ENCODE measurements at places on chromosomes 2 and 18.

DNA sequence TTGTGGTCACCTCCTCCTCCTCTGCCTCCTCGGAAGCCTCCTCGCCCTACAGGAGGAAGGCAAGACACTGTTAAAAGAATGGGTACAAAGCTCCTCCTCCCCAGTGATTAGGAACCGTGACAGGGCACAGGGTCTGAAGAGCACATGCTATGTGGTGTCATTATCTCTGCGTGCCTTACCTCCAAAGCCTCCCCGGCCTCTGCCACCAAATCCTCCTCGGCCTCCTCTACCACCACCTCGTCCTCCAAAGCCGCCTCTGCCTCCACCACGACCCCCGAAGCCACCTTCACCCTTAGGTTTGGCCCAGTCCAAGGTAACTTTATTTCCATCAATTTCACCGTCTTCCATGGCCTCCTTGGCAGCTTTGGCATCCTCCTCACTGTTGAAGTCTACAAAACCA, 9.1 kb downstream of the NCL start:
- H3K36me3 ChIP-seq = peaks cover 63% of the 10 kb centered on the region
- H3K27ac ChIP-seq = no peak overlapping the region

DNA sequence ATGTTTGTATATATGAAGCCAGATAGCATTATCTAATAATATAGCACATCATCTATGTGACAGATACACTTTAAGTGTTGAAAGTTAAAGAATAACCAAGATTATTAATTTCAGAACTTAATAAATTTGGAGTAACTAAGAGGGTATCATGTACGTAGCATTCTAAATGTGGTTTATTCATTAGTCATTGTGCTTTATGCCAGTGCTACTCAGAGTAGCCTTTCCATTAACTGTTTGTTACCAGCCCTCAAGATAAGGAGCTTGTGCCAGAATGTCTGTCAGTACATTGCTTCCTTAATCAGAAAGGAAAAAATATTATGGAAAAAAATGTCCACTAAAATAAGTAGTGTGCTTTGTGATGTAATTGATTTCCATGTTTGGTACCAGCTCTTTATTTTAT, 94.9 kb upstream of the TWSG1 start:
- H3K27ac ChIP-seq = no peak overlapping the region
- no peak for DNase-seq
- no peaks in the 10 kb centered on the region for H3K4me1 ChIP-seq
- H3K36me3 ChIP-seq = peaks cover under 1% of the 10 kb centered on the region
- no peak overlapping the region for H3K4me3 ChIP-seq

- H3K27ac ChIP-seq = no peak overlapping the region
- no peaks in the 10 kb centered on the region for H3K4me1 ChIP-seq
- H3K27me3 ChIP-seq = no peaks in the 10 kb centered on the region
- H3K4me3 ChIP-seq = no peak overlapping the region
Measured at GRCh38 chr2:11310212-11310611, 34.2 kb downstream of the ROCK2 start.

DNA sequence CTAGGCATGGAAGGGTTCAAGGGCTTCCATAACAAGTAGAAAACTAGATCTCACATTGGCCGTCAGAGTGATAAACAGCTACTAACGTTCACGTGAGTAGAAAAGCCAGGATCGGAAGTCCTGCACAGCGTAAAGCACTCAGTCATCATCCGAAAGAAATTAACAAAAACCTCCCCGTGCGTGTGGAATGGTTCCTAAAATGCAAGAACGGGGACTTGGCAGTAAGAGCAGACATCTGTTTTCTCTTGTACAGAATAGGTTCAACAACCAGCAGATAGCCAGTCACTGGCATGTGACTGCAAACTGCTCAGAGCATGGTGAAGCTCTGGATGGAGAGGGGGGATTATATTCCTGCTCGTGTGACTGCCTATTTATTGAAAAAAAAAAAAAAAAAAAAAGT, 106.9 kb upstream of the ITGB6 start:
- no peaks in the 10 kb centered on the region for H3K27me3 ChIP-seq
- no peaks in the 10 kb centered on the region for H3K4me1 ChIP-seq
- no peak overlapping the region for H3K4me3 ChIP-seq
- no peak overlapping the region for H3K27ac ChIP-seq

- DNase-seq = no peak
- H3K36me3 ChIP-seq = peaks cover 8% of the 10 kb centered on the region
- no peaks in the 10 kb centered on the region for H3K27me3 ChIP-seq
- H3K27ac ChIP-seq = no peak overlapping the region
Measured at GRCh38 chr2:216044883-216045486, 31.6 kb upstream of the MREG start.

DNA sequence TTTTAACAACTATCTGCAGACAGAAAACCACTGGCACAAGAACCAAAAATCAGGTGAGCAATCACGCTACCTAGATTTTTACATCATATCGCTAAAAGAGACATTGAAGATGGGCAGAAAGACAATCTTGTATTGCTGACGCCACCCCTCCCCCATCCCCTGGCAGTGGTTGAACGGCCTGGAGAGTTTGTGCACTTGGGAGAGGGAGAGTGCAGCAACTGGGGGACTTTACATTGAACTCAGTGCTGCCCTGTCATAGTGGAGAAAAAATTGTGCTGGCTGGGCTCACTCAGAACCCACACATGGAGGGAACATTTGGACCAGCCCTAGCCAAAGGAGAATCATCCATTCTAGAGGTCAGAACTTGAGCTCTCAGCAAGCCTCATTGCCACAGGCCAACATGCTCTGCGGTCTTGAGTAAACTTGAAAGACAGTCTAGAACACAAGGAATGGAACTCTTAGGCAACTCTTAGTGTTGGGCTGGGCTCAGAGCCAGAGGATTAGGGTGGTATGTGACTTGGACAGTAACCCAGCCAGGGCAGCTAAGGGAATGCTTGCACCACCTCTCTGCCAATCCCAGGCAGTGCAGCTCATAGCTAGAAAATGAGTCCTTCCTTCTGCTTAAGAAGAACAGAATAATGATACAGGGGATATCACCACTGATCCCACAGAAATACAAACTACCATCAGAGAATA, 220.0 kb upstream of the CYP26B1 start:
- H3K4me3 ChIP-seq = no peak overlapping the region
- H3K36me3 ChIP-seq = no peaks in the 10 kb centered on the region
- H3K27ac ChIP-seq = no peak overlapping the region
- no peaks in the 10 kb centered on the region for H3K4me1 ChIP-seq

GRCh38 chr18:70380915-70381896, 92.4 kb downstream of the SOCS6 start:
- H3K27me3 ChIP-seq = no peaks in the 10 kb centered on the region
- no peak overlapping the region for H3K27ac ChIP-seq
- H3K4me3 ChIP-seq = no peak overlapping the region
- peak; percentile 53 for DNase-seq
- H3K36me3 ChIP-seq = no peaks in the 10 kb centered on the region

DNA sequence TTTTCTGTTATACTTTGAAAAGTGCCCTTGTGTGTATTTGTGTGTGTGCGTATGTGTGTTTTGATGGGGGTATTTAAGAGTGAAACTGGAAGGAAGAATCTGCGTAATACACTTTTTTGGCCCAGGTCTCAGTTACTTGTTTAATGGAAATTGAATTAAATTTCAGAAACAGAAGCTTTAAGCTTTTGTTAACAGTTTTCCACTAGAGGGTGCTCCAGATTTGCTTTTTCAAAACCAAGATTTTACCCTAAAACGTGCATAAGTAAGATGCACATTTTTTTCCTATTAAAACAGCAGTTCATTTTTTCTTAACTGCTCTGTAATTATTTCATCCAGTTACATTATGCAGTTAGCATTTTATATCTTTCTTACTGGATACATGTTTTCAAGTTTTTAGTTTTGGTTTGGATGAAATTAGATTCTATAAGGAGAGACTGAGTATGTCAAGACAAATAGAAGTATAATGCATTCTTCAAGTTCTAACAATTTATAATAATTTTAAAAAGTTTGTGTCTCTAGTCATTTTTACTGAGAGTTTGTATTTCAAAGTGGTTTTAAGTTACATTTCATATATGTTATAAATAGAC, 97.2 kb downstream of the PIK3C3 start:
- no peaks in the 10 kb centered on the region for H3K27me3 ChIP-seq
- H3K36me3 ChIP-seq = peaks cover 5% of the 10 kb centered on the region
- no peak overlapping the region for H3K4me3 ChIP-seq

DNA sequence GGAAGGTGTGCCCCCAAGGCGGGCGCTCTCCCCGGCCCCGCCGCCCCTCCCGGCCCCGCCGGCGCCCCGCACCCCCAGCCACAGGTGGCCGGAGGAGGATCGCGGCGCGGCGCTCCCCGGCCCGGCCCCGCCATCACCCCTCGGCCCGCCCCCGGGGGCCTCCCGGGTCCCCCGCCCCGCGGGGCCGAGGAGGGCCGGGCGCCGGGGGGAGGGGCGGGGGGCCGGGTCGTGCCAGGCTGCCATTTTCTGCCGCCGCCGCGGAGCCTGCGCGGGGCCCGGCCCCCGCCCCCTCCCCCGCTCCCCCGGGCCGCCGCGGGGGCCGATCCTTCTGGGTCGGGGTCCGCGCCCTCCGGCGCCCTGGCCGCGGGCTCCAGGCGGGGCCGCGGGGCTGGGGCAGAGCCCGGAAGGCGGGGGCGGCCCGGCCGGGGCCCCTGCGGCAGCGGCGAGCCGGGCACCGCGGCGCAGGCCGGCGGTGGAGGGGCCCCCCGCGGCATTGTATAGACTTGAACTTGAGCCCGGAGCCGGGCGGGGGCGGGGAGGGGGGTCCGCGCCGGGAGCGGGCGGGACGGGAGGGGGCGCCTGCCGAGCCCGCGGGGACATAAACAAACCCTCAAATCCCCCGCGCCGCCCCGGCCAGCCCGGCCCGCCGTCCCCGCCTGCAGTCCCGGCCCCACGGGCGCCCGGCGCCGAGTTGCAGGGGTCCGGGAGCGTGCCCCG, 556 bp downstream of the DNMT3A start:
- H3K27ac ChIP-seq = no peak overlapping the region
- DNase-seq = peak; percentile 80
- no peaks in the 10 kb centered on the region for H3K27me3 ChIP-seq
- peaks cover 53% of the 10 kb centered on the region for H3K4me1 ChIP-seq
- no peak overlapping the region for H3K4me3 ChIP-seq
- H3K36me3 ChIP-seq = peaks cover 28% of the 10 kb centered on the region

- no peaks in the 10 kb centered on the region for H3K27me3 ChIP-seq
- no peak for DNase-seq
- H3K27ac ChIP-seq = no peak overlapping the region
- H3K36me3 ChIP-seq = no peaks in the 10 kb centered on the region
- H3K4me1 ChIP-seq = peaks cover 3% of the 10 kb centered on the region
Measured at GRCh38 chr2:238649936-238650518, 197.9 kb upstream of the TWIST2 start.

DNA sequence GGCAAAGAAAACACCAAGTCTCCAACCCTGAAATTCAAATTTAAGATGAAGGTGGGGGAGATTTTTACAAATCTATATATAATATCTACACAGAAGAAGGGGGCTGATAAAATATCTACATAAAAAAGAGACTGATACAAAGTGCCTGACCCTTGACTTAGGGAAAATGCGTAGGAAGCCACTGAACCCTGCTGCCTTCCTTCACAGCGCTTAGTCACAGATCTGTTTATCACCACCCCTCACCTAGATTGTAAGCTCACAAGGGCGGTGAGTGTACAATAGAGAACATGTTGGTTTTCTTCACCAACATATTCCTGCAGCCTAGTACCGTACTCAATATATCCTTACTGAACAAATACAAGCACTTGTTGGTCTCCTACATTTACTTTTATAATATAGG, 54.3 kb downstream of the NOL10 start:
- DNase-seq = no peak
- H3K4me1 ChIP-seq = no peaks in the 10 kb centered on the region
- no peaks in the 10 kb centered on the region for H3K27me3 ChIP-seq
- no peak overlapping the region for H3K4me3 ChIP-seq
- H3K27ac ChIP-seq = no peak overlapping the region
- H3K36me3 ChIP-seq = peaks cover 5% of the 10 kb centered on the region

GRCh38 chr2:148642891-148643416, 1.6 kb upstream of the EPC2 start:
- peaks cover 5% of the 10 kb centered on the region for H3K4me1 ChIP-seq
- no peaks in the 10 kb centered on the region for H3K27me3 ChIP-seq
- H3K4me3 ChIP-seq = no peak overlapping the region
- H3K36me3 ChIP-seq = no peaks in the 10 kb centered on the region

- no peaks in the 10 kb centered on the region for H3K36me3 ChIP-seq
- H3K4me3 ChIP-seq = no peak overlapping the region
- H3K27ac ChIP-seq = no peak overlapping the region
- no peak for DNase-seq
Measured at GRCh38 chr2:65420712-65421431, 11.5 kb downstream of the SPRED2 start.

DNA sequence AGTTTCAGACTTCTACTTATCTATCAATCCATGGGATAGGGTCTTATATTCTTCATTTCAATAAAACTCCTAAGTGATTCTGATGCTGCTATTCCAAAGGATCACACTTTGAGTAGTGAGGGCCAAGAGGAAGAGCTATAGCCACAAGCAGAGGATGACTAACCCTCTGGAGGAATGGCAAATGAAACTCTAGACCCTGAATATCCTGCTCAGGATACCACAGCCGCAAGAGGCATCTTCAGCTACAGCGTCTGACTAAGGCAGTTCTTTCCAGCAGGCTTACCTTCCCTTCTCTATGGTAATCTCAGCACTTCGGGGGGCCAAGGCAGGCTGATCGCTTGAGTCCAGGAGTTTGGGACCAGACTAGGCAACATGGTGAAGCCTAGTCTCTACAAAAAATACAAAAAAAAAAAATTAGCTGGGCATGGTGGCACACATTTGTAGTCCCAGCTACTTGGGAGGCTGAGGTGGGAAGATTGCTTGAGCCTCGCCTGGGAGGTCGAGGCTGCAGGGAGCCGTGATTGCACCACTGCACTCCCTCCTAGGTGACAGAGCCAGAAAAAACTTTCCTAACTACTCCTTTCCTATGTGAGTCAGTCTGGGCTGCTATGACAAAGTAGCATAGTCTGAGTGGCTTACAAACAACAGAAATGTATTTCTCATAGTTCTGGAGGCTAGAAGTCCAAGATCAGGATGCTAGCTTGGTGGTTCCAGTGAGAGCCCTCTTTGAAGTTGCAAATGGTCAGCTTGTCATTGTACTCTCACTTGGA, 371.9 kb downstream of the IRS1 start:
- no peak overlapping the region for H3K27ac ChIP-seq
- H3K4me1 ChIP-seq = peaks cover 3% of the 10 kb centered on the region
- H3K27me3 ChIP-seq = no peaks in the 10 kb centered on the region
- no peaks in the 10 kb centered on the region for H3K36me3 ChIP-seq
- DNase-seq = no peak
- H3K4me3 ChIP-seq = no peak overlapping the region
